ENCODE measurements at places on chromosomes 16 and 17.

- no peak for DNase-seq
These were observed 11.0 kb upstream of the XYLT1 start for GRCh38 chr16:17481736-17482135.

GRCh38 chr16:75635036-75635435 is 12.0 kb upstream of the ADAT1 start:
- DNase-seq = no peak

DNA sequence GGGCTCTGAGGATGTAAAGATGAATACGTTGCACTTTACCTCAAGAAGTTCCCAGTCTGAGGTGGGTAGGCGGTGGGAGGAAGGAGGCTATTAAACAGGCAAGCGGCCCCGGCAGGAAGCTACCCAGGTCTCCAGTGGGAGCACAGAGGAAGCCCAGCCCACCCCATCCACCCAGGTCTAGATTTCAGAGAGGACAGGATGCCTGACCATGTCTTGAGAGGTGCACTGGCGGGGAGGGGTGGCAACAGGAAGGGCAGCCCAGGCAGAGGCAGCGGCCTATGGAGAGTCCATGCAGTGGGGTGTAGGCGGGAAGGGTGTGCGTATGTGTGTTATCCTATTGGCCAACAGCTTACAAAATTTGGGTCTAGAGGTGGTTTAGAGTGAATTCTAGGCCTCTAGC is 13.9 kb downstream of the SARM1 start:
- DNase-seq = no peak

DNA sequence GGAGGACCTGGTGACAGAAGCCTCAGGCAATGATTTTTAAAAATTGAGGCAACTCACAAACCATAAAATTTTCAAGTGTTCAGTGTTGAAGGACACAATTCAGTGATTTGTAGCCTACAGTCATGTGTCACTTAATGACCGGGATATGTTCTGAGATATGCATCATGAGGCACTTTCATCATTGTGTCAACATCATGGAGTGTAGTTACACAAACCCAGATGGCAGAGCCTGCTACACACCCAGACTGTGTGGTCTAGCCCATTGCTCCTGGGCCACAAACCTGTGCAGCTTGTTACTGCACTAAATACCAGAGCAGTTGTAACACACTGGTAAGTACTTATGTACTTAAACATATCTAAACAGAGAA is 1.6 kb downstream of the PRSS41 start:
- peak; percentile 69 for DNase-seq

DNA sequence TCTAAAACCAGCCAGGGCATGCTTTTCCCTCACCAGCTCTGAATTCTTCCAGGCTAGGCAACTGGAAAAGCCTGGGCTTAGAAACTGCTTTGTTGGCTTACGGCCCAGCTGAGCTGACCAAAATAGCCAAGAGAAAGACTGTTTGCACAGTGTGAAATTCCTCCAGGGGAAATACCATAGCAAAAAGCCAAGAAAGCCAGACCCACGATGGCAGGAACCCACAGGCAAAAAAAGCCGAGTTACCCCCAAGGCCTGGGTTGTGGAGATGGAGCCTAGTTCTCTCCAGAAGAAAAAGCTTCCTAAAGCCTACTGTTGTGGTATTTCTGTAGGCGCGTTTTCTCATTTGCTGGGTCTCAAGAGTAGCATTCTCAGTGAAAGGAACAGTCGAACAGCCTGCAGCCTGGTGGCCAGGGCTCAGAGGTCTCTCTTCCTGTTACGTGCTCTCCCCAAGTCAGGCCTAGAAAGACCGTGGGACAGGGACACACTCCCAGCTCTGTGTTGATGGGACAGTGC is 9.2 kb downstream of the SP2 start:
- DNase-seq = no peak

GRCh38 chr16:58336332-58337089 is 41.7 kb upstream of the PRSS54 start:
- peak; percentile 80 for DNase-seq

DNA sequence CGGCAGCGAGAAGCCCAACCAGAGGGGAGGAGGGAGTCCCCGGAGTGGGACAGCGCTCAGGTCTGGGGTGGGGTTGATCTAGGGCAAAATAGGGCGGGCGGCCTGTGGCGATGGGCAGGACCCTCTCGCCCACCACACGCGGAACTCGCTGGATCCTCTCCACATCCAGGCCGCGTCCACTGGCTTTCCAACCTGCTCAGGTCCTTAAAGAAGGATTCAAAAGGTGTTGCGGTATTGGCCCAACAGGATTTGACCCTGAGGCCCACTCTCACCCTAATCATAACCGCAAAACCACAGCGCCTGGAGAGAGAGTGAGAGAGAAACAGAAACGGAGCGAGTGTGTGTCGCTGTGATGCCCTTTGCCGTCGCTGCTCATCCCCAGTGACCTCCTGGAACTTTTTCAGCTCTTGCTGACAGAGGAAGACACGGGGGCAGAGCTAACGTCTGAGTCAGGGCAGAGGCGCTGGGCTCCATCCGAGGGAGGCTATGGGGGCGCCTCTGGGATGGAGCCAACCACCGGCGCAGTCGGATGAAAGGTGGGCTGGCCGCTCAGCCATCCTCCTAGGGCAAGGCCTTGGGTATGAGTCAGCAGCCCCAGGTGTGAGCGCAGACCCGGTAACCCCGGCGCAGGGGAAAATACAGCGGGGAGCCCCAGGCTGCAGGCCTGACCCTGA is 16.7 kb upstream of the OR1F1 start:
- peak; percentile 55 for DNase-seq

DNA sequence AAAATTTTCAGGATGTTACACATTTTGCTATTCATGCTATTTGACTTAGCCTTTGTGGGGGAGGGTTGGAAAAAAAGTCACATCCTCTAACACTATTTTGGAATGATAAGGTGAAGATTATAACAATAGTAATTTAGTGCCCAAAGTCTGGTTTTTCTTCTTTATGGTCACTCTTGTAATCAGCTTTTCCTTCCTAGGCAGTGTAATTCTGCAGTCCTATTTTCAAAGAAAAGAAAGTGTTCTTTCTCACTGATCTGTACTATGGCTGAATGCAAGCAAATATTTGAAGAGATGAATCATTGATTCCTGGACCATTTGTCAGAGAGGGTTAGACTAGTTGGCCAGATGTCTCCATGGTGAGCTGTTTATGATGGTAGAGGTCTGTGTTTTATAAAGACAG is 8.4 kb downstream of the RSPRY1 start:
- DNase-seq = no peak

DNA sequence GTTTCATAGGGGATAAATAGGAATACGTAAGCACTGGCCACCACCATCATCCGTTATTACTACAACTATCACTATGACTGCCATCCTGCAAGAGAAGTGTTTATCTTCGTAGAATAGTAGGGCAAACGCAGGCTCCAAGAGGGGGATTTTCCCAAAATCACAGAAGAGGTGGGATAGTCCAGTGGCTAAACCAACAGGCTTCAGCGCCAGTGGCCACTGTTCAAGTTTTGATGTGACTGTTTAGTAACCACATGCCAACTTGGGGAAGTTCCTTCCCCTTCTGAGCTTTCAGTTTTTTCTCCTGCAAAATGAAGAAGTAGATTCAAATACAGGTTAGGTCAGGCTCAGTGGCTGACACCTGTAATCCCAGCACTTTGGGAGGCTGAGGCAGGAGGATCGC is 60.7 kb upstream of the GRIN2A start:
- peak; percentile 4 for DNase-seq

GRCh38 chr16:65314627-65315008 is 192.8 kb upstream of the CDH11 start:
- DNase-seq = no peak

DNA sequence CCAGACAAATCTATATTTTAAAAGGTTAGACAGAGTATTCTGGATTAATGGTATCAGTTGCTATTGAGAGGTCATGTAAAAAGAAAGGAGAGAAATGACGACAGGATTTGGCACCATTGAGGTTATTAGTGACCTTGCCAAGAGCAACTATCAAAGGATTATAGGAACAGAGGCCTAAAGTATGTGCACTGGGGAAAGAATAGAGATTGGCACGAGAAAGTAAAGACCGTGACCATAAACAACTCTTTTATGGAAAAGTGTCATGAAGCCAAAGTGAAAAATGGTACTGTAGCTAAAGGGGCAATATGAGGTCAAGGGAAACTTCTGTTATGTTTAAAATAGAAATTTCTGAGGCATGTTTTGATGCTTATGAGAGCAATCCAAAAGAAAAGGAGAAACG is 115.2 kb upstream of the KIF2B start:
- no peak for DNase-seq

DNA sequence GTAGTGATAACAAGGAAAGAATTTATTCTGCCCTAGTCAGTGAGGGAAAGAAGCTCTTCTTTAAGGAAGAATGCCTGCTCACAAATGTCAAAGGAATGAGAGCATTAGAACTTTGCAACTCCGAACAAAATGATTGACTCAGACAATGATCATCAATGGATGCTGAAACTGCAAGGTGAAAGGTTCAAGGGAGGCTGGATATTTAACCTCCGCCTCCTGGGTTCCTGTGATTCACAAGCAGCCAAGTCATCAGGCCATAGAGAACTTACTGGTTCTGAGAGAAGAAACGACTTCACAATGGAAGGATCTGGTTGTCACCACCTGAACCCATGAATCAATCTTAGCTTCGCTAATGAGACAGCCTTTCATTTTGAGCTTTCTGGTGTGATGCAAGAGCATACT is 16.0 kb upstream of the SCNN1B start:
- no peak for DNase-seq

- DNase-seq = no peak
These were observed 5.8 kb downstream of the HSD11B2 start for GRCh38 chr16:67436640-67437193.

DNA sequence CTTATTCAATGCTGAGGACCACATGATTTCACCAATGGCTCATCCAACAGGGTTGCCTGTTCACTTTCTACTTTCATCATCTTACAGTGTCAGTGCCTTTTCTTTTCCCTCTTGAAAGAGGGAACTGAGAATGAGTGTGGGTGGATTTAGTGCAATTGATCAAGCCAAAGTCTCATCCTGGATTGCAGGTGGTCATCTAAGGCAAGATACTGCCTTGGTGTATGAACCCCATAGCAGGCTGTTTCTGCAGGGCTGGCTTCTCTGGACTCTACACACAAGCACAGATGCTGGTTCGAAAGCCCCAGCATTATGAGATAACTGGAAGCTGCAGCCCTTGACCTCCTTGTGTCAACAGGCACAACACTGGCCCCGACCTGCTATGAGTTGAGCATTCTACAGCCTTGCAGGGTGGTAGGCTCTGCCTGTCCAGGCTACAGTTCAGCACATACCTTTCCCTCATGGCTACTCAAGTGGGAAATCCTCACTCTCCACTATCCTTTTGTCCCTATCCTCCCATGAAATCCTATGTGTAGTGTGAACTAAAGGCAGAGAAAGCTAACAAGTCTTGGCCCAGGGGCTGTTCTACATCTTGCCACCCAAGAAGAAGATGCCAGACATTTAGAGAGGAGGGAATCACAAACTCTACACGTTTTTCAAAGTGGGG is 358.7 kb downstream of the SLC39A11 start:
- DNase-seq = peak; percentile 57

DNA sequence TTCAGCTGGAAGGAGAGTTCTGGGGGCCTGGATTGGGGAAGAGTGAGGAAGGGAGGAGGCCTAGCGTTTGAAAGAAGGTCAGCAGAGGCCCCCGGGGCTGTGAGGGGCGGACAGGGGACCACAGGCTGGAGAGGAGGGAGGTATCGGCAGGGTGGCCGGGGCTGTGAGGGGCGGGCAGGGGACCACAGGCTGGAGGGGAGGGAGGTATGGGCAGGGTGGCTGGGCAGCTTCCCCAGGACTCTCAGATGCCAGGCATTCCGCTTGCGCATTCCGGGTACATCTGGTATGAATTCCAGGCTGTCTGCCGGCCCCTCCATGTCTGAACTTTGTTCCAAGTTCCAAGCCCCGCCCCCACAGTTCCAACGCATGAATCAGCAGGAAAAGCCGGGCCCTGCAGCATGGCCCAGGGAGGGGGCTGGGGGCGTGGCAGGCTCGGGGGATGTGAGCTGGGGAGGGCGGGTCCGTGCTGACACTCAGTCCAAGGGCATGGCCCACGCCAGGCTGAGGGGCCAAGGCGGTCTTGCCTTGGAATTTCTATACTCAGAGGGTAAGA is 4.3 kb upstream of the TLCD2 start:
- peak; percentile 91 for DNase-seq

GRCh38 chr17:80585890-80586845 is 41.5 kb downstream of the RPTOR start:
- peak; percentile 64 for DNase-seq

- peak; percentile 95 for DNase-seq
These were observed 99.9 kb upstream of the CORO6 start for GRCh38 chr17:29722411-29723198.

- DNase-seq = no peak
These were observed 48.5 kb upstream of the MRC2 start for GRCh38 chr17:62578757-62579487.

GRCh38 chr17:49571283-49571682 is 4.4 kb upstream of the NXPH3 start:
- DNase-seq = no peak

- no peak for DNase-seq
These were observed 121.8 kb upstream of the MED13 start for GRCh38 chr17:62186841-62187240.

DNA sequence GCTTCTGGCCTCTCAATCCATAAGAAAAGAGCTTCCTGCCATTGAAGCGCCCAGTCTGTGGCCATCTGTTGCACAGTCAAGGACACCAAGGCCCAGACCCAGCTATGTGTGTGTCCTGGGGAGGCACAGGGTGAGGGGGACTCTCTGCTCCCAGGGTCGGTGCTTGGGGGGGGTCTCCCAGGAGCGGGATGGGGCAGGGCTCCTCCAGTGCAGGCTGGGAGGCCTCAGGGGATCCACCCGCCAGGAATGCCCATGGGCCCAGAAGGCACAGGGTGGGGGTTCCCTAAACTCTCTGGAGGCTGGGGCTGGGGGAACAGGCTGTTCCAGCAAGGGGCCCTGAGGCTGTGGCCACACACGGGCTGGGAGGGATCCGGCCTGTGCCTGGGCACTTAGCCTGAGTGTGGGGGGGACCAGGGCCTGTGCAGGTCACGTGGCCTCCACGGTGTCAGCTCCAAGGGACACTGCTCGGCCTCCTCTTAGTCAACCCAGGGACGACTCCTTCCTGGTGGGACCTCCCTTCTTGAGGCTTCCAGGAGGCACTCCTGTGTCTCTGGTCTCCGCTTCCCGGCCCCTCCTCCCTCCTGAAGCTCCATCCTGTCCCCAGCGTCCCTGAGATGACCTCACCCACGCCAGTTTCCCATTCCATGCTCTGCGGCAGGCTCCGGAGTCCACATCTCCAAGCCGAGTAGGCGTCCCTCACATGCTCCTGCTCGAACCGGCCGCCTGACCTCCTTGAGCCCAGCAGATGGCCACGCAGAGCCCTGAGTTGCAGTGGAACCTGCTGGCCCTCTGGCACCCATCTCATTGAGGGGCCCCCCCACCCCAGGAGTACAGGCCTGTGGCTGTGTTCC is 23.1 kb upstream of the BAHCC1 start:
- peak; percentile 58 for DNase-seq

DNA sequence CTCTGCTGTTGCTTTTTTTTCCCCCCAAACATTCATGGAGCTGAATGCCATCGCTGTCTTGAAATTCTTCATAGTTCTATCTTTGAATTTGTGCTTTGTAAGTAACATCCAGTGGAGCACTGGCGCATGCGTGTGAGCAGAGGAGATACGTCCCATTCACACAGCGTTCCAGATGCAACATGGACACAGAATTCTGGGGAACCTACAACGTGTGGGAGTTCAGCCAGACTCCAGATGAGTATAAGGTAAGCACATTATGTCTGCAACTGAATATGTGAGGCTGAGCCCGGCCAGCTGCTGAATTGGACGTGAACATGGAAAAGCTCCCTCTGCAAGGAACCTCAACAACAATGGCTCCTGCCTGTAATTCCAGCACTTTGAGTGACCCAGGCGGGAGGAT is 4.3 kb upstream of the ATP1B2 start:
- no peak for DNase-seq

- DNase-seq = peak; percentile 42
These were observed 76.7 kb upstream of the CBX4 start for GRCh38 chr17:79915850-79916430.

GRCh38 chr17:15920758-15921239 is 24.1 kb upstream of the ADORA2B start:
- DNase-seq = no peak
